ENCODE measurements at places on chromosomes 4 and X. TPM values are rescaled to one million over a fixed set of nuclear protein-coding genes. Genes with fewer than 3 reads are reported as not detected.
A peak's percentile ranks its signal among the peaks of the same experiment; 100 is the strongest.

SYTL5 gene
- total RNA-seq, result 0.83 TPM

FAM53A gene
- total RNA-seq, result 1.4 TPM

- DNase-seq, result no peak
These were observed 1722.0 kb upstream of the TENM3 start for GRCh38 chr4:180521181-180521580.

GRCh38 chr4:38967260-38968095, 64.7 kb downstream of the TMEM156 start:
- no peak for DNase-seq

DNA sequence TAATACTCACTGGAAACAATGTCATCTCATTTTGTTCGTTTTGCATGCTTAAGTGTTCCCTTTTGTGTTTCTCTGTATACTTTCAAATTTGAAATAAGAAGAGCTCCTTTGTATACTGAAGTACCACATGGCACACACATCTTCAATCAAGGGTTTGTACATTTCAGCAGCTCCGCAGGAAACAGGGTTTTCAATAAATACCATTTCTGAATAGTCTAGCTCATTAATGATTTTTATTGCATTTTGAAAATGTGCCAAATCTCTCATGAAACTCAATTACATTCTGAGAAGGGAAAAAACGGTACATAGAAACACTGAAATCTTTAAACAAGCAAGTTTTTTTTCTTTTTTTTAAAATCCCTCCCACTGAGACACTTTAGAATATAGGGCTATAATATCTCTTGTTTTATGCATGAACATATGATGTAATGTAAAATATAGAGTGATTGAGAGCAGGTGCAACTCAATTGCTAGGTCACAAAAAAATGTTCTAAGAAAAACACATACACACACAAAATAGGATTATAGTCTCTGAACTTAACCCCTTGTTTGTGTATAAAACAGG, 914.2 kb upstream of the PCDH7 start:
- no peak for DNase-seq

DNA sequence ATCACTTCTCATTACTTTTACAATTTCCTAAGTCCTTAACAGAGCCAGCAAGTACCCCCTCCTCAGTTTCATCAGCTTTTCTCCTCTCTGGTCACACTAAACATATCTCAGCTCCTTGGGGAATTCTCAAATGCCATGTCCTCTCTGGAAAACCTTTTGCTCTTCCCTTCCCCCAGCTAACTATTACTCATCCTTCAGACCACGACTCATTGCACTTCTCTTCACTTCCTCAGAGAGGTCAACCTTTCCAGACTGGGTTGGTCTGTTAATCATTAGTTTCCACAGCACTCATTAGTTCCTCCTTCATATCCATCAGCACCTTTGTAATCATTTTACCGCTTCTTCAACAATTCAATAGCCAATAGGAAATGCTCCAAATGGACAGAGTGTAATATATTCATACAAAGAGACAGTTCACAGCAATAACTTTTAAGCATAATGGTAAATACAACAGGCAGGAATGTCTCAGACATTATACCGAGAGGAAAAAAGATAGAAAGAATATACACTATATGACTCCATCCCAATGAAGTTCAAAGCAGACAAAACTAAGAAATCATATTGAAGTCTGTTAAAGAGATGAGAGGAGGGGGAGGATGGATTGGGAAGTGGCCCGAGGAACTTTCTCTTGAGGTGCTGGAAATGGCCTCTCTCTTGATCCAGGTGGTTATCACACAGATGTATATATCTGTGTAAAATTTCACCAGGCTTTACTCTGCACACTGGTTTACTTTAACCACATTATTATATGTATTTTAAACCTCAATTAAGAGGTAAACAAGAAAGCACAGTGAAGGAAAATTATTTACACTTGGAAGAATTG, 39.6 kb downstream of the DDX60L start:
- DNase-seq, result no peak

- no peak for DNase-seq
These were observed 117.6 kb upstream of the GPR101 start for GRCh38 chrX:137151403-137151802.

GRCh38 chr4:7158081-7158750, 34.1 kb upstream of the SORCS2 start:
- no peak for DNase-seq

DNA sequence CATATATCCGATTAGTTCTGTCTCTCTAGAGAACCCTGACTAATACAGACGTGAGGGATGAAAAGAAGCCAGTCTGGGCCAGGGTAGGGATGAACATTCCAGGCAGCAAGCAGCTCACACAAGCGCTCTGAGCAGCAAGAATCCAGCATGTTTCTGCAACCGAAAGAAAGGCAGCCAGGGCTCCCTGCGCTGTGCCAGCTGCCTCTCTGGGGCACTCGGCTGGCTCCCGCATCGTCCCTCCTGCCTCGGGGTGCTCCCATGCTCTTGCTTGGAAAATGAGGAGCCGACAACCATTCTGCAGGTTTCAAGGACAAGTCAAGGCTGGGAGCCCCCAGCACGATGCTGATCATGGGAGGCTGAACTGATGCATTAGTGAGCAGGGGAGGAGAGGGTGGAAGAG, 7.0 kb downstream of the JAKMIP1 start:
- no peak for DNase-seq

DNA sequence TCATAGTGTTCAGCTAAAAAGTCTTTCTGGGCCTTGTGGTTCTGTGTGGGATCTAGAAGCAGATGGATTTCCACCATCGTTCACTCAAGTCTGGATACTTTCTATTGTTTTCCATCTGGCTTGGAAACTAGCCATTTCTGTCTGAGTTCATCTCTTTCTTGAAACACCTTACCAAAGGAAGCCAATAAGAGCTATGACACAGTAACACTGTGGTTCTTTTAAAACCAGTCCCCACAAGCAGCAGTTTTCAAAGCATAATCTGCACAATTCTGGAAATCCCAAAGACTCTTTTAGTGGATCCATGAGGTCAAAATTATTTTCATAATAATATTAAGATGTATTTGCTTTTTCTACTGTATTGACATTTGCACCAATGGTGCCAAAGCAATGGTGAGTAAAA, 234.2 kb upstream of the TET2 start:
- no peak for DNase-seq

GRCh38 chrX:85112293-85112692, 108.6 kb downstream of the APOOL start:
- no peak for DNase-seq

DNA sequence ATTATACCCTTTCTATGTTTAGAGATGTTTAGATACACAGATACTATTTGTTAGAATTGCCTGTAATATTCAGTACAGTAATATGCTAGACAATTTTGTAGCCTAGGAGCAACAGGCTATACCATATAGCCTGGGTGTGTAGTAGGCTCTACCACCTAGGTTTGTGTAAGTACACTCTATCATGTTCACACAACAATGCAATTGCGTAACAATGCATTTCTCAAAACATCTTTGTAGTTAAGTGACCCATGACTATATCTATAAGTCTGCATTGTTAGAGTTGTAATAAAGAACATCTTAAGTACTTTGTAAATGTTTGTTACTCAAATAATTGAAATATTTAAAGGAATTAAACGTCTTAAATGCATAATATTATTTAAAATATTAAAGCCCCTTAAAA, 379.3 kb downstream of the PPP3CA start:
- no peak for DNase-seq

DNA sequence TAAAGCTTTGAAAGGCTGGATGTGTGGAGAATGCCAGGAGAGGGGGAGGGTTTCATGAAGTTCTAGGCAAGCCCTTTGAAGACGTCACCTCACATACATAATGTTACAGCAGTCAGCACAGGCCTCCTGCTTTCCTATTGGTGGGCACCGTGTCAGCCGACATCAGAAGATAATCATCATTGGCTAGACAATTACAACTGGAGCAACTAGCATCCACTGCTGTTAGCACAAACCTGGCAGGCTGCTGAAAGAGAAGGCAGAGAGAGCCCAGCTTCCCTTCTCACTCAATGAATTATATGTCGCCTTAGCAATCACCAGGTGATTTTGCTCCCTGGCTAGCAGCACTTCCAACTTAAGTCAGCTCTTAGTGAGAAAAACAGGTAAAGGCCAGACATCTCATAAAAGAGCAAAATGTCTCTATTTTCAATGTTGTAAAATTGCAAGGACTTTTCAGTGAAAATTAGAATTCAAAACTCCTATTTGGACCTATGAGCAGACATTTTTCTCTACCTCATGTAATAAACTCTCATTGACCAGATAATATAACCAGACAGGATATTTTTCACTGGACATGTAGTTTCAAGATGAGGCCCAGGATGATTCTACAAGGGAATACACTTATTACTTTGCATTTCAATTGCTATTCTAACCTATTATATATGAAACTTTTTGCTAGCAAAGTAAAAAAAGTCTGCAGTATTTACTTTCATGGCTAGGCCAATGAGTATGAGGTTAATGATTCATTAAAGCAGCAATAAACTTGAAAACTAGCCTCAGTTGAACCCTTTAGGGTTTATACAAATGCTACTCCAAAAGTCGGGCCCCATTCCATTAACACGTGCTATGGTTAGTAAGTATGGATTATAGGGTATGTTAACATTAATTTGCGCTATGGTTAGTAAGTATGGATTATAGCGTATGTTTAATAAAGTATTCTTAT, 4.3 kb downstream of the ELOVL6 start:
- DNase-seq, result peak; percentile 45

GAGE1 gene
- total RNA-seq, result not detected

- DNase-seq, result no peak
These were observed 458.1 kb downstream of the STIM2 start for GRCh38 chr4:27318740-27319139.

DNA sequence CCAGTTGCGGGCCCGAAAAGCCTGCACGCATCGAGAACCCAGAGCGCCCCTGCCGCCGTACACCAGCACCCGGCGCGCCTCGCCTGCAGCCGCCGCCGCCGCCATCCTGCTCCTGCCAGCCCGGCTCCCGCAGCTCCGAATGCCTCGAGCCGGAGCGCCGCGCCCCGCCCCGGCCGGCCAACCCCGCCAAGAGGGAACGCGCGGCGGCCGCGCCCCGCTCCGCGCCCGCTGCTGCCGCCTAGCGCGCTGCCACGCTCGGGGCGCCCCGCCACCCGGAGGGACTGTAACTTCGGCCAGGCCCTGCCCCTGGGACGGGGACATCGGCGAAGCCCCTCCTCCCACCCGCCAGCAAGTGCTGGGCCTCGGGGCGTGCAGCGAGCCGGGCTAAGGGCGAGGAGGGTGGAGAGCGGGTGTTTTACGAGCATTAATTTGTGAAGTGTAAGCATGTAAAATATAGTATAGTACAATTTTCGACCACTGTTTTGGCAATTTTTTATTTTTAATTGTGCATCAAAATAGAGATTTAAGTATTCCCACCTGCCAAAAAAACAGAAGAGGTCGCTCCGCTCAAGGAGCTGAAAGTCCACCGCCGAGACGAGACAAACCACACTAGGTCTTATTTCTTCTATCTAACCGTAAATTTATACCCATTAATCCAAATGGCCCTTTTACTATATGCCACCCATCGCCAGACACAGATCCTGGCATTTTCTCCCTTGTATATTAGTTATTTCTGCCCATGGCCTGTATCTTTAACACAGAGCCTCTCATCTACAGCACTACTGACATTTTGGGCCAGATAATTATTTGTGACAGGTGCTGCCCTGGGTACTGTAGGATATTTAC, at the start of gene QDPR:
Gene QDPR (minus strand): TSS at position 141 of the 846 bp plus-strand sequence. CDS start 36 bp downstream, at position 105.
- peak; percentile 81 for DNase-seq

GRCh38 chr4:8828869-8829268, 42.8 kb downstream of the HMX1 start:
- no peak for DNase-seq

DNA sequence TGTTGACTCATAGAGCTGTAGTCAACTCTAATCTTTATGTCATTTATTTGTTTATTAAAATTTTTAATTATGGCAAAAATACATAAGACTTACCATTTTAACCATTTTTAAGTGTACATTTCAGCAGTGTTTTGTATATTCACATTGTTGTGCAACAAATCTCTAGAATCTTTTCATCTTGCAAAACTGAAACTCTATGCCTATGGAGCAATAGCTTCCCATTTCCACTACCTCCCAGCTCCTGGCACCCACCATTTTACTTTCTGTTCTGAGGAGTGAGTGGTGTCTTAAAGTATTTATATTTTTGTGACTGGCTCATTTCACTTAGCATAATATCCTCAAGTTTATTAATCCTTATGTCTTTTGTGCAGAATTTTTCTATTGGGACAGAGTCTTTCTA, 181.0 kb downstream of the GPAT3 start:
- DNase-seq, result no peak

SLC4A4 gene
- 34.5 TPM for total RNA-seq

- DNase-seq, result peak; percentile 68
These were observed 21.7 kb upstream of the SEC24B start for GRCh38 chr4:109411964-109412363.

ZNF674 gene
- 2.4 TPM for total RNA-seq

CSAG3 gene
- total RNA-seq, result not detected

TMEM144 gene
- total RNA-seq, result 13.4 TPM

All from heart right ventricle (tissue), 16 donors.